ENCODE measurements at places on chromosomes 7 and 10.
A peak's percentile ranks its signal among the peaks of the same experiment; 100 is the strongest.

- no peak for DNase-seq
These were observed 26.6 kb downstream of the LRRC4 start for GRCh38 chr7:128004623-128005022.

- no peak for DNase-seq
These were observed 235.3 kb downstream of the CCDC3 start for GRCh38 chr10:12766223-12766622.

DNA sequence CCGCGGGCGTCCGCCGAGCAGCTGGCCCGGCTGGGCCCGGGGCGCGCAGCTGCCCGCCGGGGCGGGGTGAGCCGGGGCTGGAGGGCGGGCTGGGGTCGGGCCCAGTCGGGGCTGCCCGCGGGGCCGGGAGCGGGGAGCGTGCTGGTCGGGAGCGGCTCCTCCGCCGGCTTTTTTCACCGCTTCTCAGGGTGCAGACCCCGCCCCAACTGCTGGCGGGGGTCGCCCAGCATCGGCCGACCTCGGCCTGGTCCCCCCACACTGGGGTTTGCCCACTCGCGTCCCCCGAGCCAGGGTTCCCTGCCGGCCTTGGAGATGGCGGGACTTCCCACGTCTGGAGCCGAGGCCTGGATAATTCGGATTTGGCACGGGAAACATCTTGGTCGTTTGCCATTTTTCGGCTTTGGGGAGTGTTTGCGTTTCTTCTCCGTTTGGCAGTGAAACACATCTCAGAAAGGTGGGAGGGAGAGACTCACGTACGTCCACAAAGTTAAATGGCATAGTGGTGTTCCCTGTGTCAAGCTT is 432 bp downstream of the TMEM248 start:
- DNase-seq = peak; percentile 76

- peak; percentile 92 for DNase-seq
These were observed 98.6 kb downstream of the MYOF start for GRCh38 chr10:93383562-93383981.

GRCh38 chr7:90580051-90580450 is 16.1 kb upstream of the CDK14 start:
- no peak for DNase-seq

DNA sequence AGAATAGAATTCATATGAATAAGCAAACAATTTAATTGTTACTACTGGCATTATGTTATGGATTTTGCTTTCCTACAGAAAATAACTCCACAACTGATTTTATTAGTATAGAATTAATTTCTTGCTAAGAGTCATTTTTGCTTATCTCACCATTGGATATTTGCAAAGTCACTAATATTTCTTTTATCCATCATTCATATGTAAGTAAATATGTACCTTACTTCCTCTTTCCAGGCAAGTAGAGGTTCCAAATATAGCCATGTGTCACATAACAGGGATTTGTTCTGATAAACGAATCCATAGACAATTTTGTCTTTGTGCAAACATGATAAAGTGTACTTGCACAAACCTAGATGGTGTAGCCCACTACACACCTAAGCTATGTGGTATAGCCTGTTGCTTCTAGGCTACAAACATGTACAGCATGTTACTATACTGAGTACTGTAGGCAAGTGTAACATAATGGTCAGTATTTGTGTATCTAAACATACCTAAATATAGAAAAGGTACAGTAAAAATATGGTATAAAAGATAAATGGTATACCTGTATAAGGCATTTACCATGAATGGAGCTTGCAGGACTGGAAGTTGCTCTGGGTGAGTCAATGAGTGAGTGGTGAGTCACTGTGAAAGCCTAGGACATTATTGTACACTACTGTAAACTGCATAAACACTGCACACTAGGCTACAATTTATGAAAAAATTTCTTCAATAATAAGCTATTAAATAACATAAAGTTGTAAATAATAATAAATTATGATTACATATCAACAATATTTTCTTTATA is 18.3 kb downstream of the KLLN start:
- no peak for DNase-seq

- DNase-seq = no peak
These were observed 551.6 kb downstream of the CCSER2 start for GRCh38 chr10:84879991-84880390.

DNA sequence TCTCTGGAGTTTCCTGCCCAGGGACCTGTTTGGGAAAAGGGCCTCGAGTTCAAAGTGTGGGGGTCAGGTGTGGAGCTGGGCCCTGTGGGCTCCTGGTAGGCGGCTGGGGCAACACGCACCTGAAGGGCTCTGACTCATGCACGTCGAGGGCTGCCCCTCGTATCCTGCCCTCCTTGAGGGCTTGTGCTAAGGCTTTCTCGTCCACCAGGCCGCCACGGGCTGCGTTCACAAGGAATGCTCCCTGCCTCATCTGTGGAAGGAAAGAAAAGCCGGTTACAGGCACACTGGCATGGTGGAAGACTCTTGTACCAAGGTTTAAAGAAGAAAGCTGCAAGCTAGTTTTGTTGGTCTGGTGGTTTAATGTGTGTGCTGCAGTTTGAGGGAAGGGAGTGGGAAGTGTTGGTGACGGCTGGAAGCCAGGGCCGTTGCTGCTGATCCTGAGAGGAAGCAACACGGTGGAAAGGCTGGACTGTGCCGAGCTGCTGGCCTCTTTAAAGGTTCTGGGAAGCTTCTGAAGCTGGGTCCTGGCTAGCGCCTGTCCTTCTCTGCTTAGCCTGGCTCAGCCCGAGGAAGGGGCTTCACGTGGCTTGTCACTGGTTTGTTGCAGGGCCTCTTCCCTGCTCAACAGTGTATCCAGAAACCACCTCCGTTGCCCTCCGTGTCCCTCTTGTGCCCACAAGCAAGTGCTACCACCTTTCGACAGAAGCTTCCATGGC is 52.0 kb downstream of the ZRANB1 start:
- DNase-seq = no peak

DNA sequence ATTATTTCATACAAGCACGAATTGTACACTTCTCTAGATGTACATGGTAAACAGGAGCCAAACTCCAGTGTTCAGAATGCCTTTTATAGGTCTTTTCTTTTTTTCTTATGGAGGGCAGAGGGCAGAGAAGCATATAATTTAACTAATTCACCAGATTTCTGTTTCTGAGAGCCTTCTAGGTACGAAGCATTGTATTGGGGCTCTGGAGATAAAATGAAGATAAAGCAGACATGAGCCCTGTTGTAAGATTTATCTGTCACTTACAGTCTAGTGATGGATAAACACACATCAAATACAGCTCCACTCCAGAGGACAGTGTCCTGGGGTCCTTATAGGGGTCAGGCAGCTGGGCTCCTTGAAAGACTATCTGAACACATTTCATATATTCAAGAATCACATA is 265.5 kb downstream of the SKAP2 start:
- no peak for DNase-seq

DNA sequence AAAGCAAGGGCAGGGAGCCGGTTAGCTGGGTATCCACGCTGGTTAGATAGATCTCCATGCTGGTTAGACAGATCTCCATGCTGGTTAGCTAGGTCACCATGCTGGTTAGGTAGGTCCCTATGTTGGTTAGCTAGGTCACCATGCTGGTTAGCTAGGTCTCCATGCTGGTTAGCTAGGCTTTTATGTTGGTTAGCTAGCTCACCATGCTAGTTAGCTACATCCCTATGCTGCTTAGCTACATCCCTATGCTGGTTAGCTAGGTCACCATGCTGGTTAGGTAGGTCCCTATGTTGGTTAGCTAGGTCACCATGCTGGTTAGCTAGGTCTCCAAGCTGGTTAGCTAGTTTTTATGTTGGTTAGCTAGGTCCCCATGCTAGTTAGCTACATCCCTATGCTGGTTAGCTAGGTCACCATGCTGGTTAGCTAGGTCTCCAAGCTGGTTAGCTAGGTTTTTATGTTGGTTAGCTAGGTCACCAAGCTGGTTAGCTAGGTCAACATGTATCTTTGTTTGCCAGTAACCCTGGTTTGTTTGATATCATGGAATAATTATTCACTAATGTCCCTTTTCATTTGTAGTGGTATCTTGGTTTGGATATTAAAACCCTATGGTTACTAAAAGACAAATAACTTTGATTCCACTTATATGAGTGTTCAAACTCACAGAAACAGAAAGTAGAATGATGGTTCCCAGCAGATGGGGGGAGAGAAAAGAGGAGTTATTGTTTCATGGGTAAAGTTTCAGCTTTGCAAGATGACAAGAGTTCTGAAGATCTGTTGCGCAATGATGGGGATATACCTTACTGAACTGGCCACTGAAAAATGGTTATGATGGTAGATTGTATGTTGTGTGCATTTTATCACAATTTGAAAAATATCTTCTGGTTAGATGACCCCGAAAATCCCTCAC is 136.2 kb downstream of the PRPF18 start:
- no peak for DNase-seq

DNA sequence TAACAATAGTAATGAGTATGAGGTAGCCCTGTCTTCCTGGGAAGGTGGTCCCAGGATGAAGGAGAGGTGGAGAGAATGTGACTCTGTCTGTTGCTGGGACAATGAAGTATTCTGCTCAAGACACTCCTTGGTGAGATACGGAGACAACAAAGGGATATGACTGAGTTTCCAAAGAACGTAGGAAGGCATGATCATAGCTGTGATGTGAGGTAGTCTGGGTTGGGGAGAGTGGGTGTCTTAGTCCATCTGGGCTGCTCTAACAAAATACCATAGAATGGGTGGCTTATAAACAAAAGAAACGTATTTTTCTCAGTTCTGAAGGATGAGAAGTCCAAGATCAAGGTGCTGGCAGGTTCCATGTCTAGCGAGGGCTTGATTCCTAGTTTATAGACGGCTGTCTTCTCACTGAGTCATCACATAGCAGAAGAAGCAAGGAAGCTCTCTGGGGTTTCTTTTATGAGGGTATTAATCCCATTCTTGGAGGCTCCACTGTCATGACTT is 84.9 kb upstream of the RHOBTB1 start:
- DNase-seq = peak; percentile 49

- no peak for DNase-seq
These were observed 221.1 kb upstream of the PTN start for GRCh38 chr7:137564677-137565076.

DNA sequence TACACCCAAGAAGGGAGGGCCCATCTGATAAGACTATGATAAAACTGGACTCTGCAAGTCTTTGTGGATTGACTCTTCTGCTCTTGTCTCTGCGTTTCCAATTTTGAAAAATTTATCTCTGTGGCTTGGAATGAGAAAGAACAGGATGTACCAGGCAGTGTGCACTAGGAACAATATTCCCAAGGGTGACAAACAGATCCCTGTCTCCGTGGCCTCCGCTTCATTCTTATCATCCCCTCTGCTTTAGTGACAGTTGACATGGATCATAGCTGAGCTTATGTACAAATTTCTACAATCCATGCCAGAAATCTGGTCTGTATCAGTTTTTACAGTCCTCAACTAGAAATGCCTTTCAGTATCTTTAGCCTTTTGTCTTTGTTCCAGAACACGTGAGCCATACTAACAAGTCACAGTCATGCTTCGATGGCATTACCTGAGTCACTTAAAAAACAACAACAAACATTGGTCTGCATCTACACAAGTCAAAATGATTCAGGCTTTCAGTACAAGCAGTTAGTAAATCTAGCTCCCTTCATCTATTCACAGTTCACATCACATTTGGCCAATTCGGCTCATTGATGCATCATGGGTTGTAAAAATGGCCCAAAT is 393.6 kb upstream of the CELF2 start:
- DNase-seq = no peak

DNA sequence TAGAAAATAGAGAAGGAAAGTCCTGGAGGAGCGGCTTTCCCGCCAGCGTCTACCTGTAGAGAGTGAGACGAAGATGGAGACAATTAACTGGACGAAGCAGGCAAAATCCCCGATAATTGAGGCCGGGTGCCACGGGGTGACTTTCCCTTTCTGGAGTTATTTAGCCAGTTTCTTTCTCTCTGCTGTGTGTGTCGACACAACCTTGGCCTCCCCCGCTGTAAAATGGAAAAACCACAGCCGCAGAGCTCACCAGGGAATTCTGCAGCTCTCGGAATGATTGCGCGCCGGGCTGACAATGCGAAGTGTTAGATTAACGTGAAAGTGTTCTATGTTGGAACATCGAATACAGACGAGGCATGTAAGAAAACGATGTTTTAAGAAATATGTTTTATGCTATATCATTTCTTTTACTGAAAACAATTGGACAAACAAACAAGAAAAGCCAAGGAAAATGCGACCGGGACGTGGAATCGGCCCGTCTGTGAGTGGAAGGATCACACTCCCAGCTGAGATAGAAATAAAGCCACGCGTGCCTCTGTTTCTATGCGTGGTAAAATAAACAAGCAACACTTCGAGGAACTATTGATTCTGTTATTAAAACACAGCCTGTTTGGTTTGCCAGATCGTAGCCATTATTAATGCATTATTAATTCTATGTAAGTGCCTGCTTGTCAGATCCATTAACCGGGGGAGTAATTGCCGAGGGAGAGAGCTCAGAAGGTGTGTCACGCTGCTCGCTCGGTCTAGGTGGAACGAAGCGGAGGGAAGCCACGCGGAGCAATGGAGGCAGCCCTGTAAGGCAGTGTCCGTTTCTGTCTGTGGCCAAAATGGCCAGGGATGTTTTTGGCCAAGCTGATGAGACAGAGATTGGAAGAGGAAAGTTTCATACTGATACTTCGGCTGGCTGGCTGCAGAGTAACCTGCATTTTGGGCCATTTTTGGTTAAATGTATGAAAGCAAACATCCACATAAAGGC is 129.4 kb downstream of the DNAJB6 start:
- no peak for DNase-seq

DNA sequence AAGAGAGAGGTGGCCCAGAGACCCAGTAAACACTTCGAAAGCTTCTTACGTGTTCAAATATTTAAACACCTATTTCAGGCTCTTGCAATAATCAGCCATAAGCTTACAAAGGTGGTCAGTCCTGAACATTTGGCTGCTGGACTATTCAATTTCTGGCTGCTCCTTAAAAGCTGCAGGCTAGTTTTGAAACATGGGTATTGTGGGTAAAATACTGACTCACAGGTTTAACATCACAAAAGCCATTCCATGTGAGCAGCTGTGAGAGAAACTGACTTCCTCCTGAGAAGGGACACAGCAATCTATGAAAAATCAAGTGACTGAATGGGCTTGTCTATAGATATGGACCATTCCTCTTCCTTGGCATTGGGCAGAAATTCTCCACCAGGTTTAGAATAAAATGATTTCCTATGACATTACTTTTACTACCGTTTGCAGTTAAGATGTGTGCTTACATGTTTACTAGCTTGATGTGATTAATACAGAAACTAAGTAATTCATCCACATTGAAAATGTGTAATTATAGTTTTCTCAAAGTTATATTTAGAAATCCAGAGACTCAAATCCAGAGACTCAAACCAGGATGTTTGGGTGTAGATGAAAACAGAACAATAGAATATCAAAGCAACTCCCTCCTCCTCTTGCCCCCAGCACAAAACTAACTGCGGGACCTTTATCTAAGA is 252.3 kb downstream of the GATA3 start:
- DNase-seq = no peak

DNA sequence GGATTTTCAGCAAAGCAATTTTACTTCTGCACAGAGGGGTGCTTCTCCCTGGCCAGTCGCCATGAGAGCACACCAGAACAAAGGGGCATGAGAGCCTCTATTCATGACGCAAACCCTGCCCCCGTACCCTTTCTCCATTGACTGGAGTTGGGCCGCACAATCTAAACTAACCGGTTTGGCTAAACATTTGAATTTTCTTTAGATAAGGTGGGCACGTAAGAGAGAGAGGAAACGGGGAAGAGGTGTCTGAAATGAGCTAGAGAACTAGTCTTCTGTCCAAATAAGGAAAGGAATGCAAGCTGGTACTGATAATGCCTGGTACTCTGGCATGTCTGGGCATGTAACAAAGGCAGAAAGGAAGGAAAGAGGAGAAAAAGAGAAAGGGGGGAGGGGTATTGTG is 13.2 kb upstream of the SCIN start:
- DNase-seq = no peak

- no peak for DNase-seq
These were observed 18.1 kb downstream of the MAD1L1 start for GRCh38 chr7:2214636-2215035.

- DNase-seq = peak; percentile 47
These were observed 452.3 kb upstream of the GALNT17 start for GRCh38 chr7:70679661-70680060.
